Activated T-cell treated with anti-CD3 and anti-CD28 coated beads for 24 hours (primary cell): ENCODE measurements at places on chromosomes 5 and 9.

- no peak for DNase-seq
These were observed 45.3 kb upstream of the NKD2 start for GRCh38 chr5:963310-963672.

DNA sequence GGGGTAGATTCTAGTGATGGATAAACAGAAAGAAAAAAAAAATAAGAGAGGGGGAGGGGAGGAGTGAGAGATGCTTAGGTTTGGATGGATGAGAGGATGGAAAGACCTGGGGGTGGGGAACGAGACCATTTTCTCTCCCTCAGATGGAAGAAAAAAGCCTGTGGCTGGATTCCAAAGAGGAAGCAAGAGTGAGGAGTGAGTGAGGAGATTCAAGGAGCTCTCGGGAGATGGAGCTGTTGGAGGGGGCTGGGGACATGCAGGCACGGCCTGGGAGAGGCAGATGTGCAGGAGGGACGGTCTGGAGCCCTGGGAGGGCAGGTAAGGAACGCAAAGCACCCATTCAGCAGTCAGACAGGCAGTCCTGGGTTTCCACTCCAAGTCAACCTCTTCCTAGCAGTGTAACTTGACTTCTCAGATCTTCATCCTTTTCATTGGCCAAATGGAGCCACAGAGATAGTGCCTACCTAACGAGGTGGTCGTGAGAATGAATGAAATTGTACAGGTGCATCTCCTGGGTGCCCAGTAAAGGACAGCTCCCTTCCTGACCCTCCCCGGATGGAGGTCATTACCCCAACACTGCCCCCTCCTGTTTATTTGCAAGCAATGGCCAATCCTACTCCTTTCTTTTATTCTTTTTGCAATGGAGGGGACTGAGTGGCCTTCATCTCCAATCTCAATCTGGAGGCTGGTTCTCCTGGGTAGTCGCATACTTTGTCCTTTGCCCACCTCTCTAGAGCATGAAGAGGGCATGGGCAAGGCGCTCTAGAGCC, 52.2 kb downstream of the PCDH1 start:
- DNase-seq, result no peak

DNA sequence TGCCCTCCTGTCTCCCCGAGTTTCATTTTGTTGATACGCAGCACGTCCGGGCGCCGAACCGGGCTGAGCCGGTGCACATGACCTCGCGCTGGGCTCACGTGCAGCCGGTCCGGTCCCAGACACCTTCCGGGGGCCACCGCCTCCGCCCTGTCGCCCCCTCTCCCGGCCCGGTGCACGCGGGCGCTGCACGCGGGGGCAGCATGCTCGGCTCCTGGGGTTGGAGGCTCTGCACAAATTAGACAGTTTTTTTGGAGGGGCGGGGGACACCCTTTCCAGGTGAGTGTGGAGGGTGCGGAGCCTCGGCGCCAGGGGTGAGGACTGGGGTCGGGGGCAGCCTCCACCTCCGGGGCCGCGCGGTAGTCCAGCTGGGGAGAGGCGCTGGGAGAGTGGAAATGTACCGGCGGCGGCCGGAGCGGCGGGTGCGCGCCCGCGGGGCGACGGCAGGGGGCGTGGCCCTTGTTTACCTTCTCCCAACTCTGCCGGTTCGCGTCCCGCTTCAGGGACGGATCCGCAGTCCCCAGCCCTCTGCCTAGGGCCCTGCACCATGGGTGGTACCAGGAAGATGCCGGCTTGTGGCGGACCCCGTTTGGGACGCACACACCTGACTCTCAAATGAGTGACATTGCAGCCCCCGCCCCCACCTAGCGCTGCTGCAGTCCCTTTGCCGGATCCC, 1.1 kb downstream of the JADE2 start:
- peak; percentile 72 for DNase-seq

- DNase-seq, result no peak
These were observed 134.2 kb upstream of the EDIL3 start for GRCh38 chr5:84518862-84519261.

- DNase-seq, result no peak
These were observed 85.8 kb downstream of the PHAX start for GRCh38 chr5:126686451-126687126.

- no peak for DNase-seq
These were observed 9.0 kb downstream of the COL5A1 start for GRCh38 chr9:134650431-134651190.

DNA sequence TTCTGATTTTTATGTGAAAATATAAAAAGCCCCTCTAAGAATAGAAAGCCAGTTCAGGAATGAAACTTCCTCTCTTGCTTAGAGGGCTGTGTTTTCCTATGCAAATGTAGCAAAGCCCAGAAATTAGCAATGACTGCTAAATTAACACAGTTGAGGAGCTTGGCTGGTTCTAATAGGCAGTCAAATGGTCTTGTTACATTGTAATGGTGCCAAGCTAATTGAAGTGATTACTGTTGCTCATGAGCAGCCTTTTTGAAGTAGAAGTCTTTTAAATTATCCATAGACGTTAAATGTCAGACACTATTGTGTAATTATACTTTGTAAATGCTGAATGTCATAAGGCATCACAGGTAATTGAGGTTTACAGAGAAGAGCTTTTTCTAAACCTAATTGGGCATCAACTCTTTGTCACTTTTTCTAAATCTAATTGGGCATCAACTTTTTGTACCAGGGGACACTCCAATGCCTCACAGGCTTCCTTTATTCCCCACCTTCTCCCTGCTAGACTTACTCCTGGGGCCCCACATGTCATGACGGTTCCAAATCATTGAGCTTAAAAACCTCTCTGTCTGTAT, 229.1 kb downstream of the PSAT1 start:
- DNase-seq, result no peak

DNA sequence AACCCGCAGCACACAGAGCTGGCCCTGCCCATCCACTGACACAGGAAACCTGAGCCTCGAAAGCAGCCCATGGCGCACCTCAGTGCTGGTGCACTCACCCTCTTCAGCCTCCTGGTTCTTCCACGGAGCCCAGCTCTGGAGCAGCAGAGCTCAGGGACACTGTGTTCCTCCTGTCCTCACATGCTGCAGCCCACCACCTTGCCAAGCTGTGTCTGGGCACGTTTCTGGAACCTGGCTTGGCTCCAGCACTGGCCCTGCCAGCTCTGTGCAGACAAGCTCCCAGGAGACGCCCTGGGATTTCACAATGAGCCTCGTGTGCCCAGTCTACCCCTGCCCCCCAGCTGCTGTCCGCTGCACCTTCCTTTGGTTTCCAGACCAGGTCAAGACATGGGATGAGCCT, 119.5 kb downstream of the SYK start:
- DNase-seq, result no peak
